Amniotic stem cell (primary cell): ENCODE measurements at places on chromosomes 13 and 19.

DNA sequence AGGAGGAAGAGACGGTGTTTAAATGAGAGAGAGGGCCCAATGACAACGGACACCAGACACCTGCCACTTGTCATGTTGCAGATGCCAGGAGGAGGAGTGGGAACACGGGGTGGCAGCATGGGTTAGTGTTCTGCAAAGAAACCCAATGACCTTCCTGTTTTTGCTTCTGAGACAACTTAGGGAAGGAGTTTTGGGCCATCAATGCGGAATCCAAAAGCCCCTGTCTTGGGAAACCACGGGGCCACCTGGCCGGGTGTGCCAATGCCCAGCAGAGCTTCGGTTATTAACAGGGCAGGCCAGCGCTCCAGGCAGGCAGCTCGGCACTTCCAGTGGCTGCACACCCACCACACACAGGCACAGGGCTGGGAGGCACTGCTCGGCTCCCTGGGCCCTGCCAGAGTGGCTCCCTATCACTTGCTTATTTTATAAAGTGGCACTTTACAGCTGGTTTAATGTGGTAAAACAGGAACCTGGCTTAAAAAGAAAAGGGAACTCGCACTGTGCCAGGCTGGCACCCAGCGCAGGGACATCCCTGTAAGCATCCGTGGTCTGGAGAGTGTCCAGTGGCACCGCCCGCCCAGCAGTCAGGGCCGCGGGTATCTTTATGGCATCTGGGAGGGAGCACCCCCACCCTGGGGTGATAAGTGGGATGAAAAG, 19.1 kb downstream of the ELL start:
- no peak for DNase-seq

- no peak for DNase-seq
Measured at GRCh38 chr13:110449219-110450015, 112.1 kb downstream of the RAB20 start.

DNA sequence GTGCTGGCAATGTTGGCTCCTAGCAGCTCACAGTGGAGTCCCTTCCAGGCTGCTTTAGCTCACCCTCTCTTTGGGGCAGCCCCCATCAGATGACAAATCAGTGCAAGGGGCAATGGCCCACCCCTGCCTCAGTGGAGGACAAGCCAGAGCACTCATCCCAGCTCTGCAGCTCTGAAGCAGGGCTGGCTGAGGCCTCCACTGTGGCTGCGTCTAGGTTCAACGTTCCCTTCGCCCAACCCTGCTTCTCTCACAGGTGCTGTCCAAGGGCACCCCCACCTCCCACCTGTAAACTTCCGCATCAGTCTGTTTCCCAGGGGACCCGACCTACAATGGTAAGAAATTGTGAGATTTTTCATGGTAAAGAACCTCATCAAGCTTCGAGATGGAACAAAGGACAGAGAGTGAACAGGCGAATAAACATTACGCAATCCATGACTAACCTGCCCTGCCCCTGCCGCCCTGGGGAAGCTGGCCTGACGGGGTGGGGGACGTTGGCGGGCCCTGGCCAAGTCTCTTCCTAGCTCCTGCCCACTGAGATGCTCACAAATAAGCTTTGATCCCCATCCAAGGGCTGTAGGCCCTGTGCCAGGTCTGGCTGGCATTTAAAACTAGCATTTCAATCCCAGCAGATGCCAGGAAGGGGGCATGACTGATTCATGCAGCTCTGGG, 40.5 kb downstream of the DZIP1 start:
- DNase-seq = no peak

DNA sequence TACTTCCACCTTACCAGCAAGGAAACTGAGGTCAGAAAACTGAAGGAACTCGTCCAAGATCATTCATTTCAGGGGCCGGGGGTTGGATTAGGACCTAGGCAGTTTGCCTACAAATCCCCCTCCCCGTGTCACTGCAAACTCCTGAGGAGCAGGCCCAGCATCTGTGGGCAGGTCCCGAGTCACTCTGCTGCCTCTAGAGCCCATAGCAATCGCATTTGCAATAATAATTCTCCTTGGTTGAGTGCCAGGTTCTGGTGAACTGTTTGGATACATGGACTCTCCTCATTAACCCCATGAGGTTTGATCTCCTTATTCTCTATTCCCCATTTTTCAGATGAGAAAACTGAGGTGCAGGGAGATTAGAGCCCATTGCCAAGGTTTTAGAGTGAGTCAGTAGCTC, 903 bp downstream of the PIN1 start:
- peak; percentile 5 for DNase-seq

DNA sequence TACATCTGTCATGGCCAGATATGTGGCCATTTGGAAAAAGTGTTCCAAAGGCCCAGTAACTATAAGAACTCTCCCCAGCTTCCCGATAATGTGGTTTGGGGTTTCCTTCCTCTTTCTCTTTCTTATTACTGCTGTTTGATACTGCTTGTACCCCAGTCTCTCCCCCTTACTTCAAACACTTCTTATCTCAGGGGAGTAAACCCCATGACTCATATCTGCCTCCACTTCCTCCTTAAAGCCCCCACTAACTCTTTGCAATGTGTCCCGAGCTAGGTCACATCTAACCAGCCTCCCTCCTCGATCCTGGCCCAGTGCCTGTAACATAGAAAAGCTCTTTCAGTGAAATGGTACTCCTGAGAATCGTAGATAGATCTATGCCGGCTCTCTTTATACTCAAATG, 82.4 kb upstream of the STARD13 start:
- no peak for DNase-seq

- DNase-seq = no peak
Measured at GRCh38 chr13:96193728-96194310, 103.9 kb downstream of the HS6ST3 start.

- no peak for DNase-seq
Measured at GRCh38 chr13:37087486-37087885, 18.0 kb downstream of the CSNK1A1L start.

- DNase-seq = peak; percentile 55
Measured at GRCh38 chr13:109816808-109817203, 30.4 kb upstream of the IRS2 start.
